ENCODE measurements at places on chromosomes 16 and 17. TPM values are rescaled to one million over a fixed set of nuclear protein-coding genes. Genes with fewer than 3 reads are reported as not detected.

Gene WFDC1
- total RNA-seq: 0.90 TPM

Gene KRTAP2-3
- not detected for total RNA-seq

Gene CCDC144A
- 13.4 TPM for total RNA-seq

Gene KIF19
- total RNA-seq: 0.53 TPM

- peak; percentile 72 for ATAC-seq
Measured at GRCh38 chr16:77324729-77325128, 110.1 kb downstream of the ADAMTS18 start.

GRCh38 chr16:11327277-11328171 is 17.7 kb upstream of the RMI2 start:
- ATAC-seq: peak; percentile 62

DNA sequence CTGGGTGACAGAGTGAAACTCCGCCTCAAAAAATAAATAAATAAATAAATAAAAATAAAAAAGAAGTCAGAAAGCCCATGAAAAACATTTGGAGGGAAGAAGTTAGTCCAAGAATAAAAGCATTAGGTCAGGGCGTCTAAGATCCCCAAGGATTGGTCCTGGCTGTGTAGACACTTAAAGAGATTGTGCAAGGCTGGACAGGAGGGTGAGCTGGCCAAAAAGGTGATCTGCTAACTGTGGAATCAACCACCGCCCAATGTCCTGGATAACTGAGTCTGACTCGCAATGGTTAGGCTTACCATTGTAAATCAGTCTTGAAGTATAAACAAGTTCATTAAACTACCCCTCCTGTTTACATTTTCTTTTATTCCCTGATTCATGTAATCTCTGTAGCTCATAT is 8.8 kb upstream of the ABCA8 start:
- no peak for ATAC-seq

- ATAC-seq: no peak
Measured at GRCh38 chr16:50520451-50521245, 27.5 kb upstream of the NKD1 start.

- no peak for ATAC-seq
Measured at GRCh38 chr16:74449470-74449869, 28.2 kb upstream of the CLEC18B start.

Gene KRT27
- total RNA-seq: not detected

Gene RPRML
- not detected for total RNA-seq

GRCh38 chr17:38900978-38901656 is 24.3 kb upstream of the LASP1NB start:
- no peak for ATAC-seq

- ATAC-seq: peak; percentile 1
Measured at GRCh38 chr17:6641247-6641863, 495 bp downstream of the TXNDC17 start.

- no peak for ATAC-seq
Measured at GRCh38 chr16:77435272-77435820, 512 bp upstream of the ADAMTS18 start.
